ENCODE measurements at places on chromosomes 6 and 20.
A peak's percentile ranks its signal among the peaks of the same experiment; 100 is the strongest.

DNA sequence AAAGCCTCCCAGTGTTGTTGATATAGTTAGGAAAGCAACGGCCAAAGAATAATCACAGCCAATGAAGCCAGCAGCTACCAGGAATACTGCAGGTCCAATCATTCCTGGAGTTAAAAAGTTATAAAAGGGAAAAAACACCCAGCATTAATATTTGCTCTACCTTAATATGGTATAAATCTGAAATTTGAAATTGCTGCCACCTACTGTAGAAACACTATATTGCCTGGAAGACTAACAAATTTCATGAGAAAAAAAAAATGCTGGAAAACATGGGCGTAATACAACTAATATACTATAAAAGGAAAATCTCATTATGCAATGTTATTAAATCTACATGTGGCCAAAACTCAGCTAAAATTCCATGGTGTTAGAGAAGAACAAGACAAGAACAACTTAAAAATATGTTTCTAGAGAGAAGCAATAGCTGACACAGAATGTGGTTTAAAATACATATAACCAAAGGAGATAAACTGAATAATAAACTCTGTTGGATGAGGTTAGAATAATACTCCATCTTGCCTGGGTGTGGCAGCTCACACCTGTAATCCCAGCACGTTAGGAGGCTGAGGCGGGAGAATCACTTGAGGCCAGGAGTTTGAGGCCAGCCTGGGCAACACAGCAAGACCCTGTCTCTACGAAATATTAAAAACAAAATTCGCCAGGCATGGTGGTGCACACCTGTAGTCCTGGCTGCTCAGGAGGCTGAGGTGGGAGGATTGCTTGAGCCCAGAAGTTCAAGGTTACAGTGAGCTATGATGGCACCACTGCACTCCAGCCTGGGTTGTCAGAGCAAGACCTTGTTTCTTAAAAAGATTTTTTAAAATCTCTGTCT is 43.1 kb downstream of the SLC17A5 start:
- peak; percentile 13 for DNase-seq

GRCh38 chr6:43077981-43078511 is 1.9 kb downstream of the PTK7 start:
- DNase-seq: no peak

GRCh38 chr20:58549231-58550209 is 34.3 kb upstream of the APCDD1L start:
- no peak for DNase-seq

DNA sequence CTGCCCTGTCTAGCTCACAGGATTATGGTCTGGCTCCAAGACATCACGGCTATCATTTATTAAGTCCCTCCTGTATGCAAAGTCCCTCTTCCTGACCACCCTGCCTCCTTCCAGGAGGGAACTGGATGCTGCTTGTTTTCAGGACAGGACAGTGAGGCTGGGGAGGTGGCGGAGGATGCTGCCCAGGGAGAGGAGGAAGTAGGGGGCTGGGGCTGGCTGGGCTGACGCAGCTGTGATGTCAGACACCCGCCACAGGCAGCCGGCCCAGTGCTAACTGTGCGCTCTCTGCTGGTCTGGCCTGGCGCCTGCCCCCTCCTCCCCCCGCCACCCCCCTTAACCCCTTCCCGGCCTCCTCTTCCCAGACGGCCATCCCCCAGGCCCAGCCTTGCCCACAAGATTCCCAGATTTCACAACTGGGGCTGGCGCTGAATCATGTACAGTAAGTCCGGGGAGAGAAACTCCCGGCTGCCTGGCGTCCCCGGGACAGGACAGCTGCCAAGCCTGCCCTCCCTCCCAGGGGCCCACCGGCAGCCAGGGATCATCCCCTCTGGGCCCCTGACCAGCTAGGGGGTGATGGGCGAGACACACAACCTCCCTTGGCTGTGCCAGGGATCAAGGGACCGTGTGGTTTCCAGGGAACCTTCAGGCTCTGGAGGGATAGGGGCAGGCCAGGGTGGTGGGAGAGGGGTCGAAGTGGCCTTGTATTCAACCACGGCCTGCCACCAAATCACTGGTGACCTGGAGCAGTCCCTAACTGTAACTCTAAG is 118.1 kb downstream of the CEBPB start:
- no peak for DNase-seq

DNA sequence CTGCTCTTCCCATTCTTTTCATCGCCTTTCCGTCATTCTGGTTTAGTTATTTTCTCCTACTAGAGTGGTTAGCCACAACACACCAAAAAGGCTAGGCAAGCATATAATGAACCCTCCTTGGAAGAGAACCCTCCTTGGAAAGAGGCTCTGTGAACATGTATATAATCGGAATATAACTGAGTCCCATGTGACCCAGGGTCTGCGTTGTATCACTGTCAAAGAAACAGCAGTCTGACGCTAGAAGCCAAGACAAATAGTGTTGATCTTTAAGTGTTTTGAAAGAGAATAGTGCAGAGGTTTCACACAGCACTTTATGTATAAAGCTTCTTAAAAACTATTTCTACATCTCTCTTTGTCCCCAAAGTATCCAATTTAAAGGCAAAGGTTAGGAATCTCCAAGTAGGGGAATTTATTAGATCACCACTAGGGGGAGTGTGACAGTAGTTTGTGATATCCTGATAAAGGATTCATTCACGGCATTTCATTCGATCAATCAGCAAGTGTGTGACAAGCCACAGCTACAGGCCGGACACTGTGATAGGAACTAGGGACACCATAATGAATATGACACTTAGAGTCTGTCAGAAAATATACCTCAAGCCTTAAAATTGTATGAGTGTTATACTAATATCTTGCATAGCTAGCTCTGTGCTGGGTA is 395.3 kb downstream of the CD109 start:
- DNase-seq: peak; percentile 37

DNA sequence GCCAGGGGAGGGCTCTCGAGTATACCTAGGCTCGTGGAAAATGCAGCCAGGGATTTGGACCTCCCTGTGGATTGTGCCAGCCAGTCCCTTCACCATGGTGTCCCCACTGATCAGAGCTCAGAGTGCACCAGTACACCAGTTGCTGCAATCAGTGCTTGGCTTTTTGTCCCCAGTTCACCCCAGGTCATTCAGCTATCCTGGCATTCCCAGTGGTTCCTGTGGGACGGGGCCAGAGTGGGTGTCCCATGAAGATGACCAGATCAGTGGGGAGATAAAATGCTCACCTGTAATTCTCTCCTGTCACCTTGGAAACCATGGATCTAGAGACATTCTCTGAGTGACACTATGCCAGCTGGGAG is 23.8 kb downstream of the MAS1 start:
- no peak for DNase-seq
